Amygdala (tissue), 56 donors: ENCODE measurements at places on chromosomes 1 and 21.
A peak's percentile ranks its signal among the peaks of the same experiment; 100 is the strongest.

GRCh38 chr1:172138634-172139033 is 281.9 kb upstream of the C1orf105 start:
- no peak for DNase-seq

- no peak for DNase-seq
Observed at GRCh38 chr1:207495801-207496792, at the start of gene CR1. TSS of gene CR1 (plus strand) at chr1:207496157. CDS start at chr1:207496268, 111 bp downstream.

DNA sequence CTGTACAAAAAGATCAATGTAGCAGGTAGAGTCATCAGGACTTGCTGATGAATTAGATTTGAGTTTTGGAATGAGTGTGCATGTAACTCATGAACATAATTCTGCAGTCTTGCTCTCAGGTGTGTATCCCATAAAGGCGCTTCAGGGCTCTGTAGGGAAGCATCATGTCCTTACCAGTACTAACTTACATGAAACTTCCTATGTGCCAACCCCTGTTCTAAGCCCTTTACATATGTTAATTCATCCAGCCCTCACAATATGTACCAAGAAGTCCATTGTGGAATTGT is 2.1 kb upstream of the FCRLB start:
- DNase-seq, result no peak

- no peak for DNase-seq
Observed at GRCh38 chr21:42086969-42087368, 15.9 kb downstream of the UMODL1 start.

DNA sequence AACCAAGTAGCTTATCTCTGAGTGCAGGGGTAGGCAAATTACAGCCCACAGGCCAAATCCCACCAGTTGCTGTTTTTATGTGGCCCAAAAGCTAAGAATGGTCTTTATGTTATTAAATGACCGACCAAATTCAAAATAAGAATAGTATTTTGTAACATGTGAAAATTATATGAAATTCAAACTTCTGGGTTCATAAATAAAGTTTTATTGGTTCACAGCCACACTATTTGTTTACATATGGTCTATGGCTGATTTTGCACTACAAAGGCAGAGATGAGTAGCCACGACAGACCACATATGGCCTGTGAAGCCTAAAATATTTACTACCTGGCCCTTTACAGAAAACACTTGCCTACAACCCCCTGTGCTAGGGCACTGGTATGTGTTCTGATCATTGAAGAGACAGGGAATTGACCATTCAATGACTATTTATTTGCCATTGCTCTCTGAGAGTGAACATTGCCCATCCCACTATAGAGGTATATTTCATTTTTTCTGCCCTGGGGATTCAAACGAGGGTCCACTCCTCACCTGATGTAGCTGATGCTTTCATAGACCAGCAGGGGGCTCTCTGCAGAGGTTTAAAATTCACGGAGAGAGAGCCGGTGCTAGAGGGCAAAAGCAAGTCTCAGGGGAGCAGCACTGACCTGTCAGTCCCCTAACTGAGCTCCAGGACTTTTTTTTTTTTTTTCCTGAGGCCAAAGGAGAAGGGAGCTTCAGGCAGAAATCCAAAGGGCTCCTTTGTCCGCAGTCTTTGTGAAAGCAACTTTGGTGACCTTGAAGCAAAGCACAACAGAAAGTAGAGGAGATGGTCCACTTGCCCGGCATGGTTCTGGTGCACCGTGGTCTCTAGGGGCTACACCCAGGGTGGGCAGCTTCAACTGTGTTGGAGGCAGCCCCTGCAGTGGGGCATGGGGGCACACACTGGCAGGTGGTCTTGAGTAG is 7.3 kb upstream of the GNL2 start:
- DNase-seq, result peak; percentile 3

DNA sequence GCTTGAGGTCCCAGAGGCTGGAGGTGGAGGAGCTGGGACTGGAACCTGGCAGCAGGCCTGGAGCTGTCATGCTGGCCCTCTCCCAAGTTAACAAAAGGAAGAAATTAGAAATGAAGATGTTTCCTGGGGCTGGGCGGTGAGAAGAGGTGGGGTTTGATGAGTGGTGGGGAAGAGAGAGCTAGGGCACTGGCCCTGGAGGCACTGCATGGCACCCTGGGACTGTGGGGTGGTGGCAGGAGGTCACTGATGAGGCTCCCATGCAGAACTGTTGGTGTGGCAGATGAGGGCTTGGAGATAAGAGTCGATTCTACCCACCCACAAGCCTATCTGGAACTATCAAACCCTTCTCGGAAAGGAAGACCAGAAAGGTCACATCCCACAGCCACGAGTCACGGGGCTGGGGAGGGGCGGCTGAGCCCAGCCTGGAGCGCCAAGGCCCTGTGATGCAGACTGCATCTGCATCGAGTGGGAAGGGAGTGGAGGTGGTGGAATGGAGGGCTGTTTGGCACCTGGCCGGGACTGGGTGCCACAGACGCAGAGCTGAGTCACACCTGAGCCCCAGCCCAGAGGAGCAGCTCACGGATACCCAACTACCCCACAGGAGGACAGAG is 29.4 kb downstream of the MRPL37 start:
- no peak for DNase-seq

GRCh38 chr21:21000591-21001175 is 2.5 kb downstream of the NCAM2 start:
- no peak for DNase-seq

DNA sequence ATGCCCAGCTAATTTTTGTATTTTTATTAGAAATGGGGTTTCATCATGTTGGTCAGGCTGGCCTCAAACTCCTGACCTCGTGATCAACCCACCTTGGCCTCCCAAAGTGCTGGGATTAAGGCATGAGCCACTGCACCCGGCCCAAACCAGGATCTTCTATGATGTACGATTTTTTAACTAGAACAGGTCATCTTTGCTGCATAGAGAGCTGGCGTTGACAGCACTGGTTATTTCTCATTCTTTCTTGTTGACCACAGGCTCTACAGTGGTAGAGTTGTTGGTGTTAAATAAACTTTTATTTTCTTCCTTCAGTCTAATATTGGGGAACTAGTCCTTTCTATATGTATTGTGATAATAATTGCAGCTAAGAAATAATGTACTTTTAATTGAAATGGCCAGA is 3.8 kb upstream of the MAB21L3 start:
- DNase-seq, result no peak

GRCh38 chr1:10424034-10424433 is 6.2 kb upstream of the CENPS start:
- DNase-seq, result no peak

DNA sequence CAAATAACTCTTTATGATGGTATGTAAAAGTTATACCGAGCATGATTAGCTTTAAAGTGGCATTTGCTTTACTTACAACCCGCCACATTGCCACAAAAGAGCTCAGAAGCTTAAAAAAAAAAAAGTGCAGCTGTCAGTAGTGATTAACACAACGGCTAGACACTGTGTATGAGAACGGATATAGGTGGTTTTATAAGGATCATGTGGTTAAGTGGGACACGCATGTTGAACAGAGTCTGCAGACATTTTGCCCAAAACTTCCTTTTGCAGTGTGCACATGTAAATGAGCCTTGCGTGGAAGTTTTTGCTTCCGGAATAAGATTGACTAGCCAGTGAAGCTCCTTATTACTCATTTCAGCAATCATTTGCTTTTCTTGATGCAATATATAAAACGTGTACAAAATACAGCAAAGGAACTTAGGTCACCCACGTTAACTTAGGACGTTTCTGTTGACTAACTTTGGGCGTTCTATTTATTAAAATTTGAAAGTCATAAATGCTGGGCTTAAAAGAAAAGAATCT is 58.7 kb upstream of the RGS1 start:
- DNase-seq, result no peak
